ENCODE measurements at places on chromosomes 16 and 17.

GRCh38 chr17:76359375-76359774 is 5.7 kb upstream of the PRPSAP1 start:
- no peak for DNase-seq

- DNase-seq, result no peak
These were observed 85.8 kb downstream of the MRM3 start for GRCh38 chr17:867896-868489.

DNA sequence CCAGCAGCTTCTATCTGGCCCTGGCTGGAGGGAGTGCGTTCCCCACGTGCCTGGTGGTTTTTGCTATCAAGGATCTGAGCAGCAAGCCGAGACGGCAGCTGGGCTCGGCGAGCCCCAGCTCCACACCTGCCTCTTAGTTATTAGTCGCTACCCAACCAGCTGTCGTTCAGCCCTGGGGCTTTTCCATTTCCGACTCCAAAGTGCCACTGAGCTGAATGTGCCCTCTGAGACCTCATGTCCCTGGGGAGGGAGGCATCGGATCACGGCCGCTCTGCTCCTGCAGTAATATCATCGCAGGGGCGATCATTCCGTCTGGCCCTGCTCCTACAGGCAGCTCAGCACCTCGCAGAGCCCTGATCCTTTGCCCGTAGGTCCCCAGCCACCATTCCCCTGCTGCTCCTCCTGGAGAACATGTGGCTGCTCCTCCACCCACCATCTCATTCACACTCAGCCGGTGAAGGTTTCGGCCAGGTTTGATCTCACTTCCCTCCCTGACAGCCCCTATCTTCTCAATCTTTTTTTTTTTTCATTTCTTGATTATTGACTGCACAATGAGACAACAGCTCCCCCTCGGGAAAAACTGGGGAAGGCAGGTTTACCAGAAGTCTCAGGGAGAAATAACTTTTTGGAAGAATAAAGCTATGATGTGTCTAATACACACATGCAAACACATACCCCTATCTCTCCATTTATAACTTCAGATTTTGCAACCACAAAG is 86.7 kb downstream of the ZFHX3 start:
- DNase-seq, result peak; percentile 94

GRCh38 chr16:54879681-54880080 is 51.0 kb upstream of the IRX5 start:
- no peak for DNase-seq

DNA sequence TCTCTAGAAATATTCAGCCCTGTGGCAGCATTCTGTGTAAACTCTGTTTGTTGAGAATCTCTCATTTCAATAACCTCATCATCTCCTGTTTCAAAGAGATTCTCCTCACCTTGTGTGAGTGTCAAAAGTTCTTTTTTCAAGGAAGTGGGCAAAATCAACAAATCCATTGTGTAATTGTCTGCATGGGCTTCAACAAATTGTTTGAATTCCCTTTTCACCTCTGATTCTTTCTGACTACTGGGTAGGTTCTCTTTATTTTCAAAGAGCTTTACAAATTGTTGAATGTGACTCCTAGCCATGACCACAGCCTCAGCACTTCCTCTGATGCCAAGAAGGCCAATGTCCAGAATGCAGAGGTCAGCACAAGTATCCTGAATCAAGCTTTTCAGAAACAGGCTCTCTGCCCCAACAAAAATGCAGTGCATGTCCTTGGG is 48.0 kb downstream of the N4BP1 start:
- no peak for DNase-seq

GRCh38 chr17:63033142-63033541 is 67.1 kb downstream of the TANC2 start:
- DNase-seq, result no peak

GRCh38 chr17:12789481-12790248 is at the start of gene ARHGAP44:
Gene ARHGAP44, plus strand, starts transcription at chr17:12789498. Its CDS starts 341 bp downstream, at chr17:12789839.
- no peak for DNase-seq
